ENCODE measurements at places on chromosomes 7 and 10.

- DNase-seq = no peak
Observed at GRCh38 chr10:114272696-114273095, 33.6 kb downstream of the VWA2 start.

- no peak for DNase-seq
Observed at GRCh38 chr10:10351451-10351850, 666.2 kb upstream of the CELF2 start.

DNA sequence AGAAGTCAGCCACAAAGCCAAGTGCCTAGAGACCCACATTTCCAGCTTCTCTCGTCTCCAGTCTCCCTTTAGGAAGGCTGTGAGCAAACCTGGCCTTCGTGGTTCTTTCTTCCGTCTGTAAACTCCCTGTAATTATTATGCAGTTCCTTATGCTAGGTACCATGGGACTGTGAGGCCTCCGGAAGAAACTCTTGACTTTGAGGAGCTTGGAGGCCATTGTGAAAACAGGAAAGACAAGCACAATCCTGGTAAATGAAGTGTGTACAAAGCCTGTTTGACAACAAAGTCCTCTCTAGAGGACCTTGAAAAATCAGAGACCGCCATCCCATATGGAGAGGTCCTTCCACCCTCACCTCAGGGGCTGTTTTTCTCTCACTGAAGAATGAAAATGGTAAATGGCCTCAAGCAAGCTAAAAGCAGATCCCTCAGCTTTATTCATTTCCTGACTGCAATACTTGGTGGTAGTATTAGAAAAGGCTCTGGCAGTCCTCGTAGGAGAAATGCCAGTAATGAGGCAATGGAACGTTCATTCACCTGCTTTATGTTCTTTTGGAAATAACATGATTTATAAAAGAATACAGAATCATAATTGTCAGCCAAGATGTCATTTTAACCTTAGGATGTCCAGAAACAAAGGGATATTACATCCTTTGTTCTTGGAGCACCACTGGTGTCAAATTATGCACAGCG is 926.4 kb downstream of the LRMDA start:
- no peak for DNase-seq

DNA sequence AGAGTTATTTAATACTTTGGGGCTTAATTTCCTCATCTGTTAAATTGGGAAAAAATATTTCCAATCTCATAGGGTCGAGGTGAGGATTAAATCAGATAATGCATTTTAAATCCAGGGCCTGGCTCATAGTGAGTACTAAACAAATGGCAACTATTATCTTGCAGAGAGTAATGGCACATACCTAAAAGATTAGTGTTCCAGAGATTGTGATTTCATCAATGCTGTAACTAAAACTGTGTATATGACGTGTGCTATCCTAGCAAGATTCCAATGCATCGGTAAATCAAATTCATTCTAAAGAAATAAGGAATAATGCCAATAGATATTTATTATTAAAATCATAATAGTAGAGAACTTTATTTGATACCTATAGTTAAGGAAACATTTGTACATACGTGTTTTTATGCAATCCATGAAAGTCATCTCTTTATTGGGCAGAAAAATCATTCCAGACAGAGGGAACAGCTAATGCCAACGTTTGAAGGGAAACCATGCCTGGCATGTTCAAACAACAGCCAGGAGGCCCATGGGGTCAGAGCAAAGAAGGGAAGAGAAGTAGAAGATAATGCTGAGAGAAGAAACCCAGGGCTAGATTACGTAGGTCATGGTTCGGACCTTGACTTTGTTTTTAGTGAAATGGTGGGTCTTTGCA is 174.8 kb upstream of the AGR3 start:
- no peak for DNase-seq

DNA sequence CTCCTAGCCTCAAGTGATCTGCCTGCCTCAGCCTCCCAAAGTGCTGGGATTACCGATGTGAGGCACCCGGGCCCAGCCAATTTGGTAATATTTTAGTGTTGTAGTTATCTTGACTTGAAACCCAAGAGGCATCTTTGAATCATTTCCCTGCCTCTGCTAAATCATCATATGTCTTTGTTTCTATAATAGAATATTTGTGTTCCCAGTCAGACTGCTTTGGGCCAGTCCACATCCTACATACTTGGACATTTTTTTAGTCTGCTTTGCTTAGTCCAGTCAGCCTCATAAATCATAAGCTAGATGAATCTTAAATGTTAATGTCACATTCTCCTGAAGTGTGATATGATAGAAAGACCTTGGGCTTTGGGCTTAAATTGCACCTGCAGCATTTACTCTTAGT is 5.9 kb downstream of the STAM start:
- DNase-seq = no peak

DNA sequence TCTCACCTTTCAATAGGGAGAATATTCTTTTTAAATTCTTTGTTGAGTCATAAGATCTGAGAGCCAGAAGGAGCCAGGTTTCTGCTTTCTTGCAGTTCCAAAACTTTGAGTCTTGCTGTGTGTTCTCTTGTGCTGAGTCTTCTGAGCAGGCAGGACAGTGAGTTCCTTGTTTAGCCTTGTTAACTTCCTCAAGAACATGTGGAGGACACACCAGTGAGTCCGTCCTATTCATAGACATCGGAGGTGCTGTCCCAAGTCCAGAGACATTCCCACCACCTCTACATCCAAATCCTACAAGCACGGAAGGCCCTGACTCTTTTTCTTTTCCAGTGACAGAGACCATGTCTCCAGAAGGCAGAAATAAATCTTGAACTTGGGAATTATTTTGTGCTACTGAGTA is 135.2 kb upstream of the AGK start:
- DNase-seq = no peak

Data from BE2C (cell line).